ENCODE measurements at places on chromosomes 11 and 22. TPM values are rescaled to one million over a fixed set of nuclear protein-coding genes. Genes with fewer than 3 reads are reported as not detected.

Gene PYGM
- total RNA-seq = 3.6 TPM

Gene TSKU
- total RNA-seq = 15.2 TPM

Gene DAGLA
- 4.2 TPM for total RNA-seq

Gene OR4D11
- total RNA-seq = 0.66 TPM

Gene SHISA8
- total RNA-seq = 0.13 TPM

Gene SLC22A8
- total RNA-seq = 0.15 TPM

Gene CD6
- total RNA-seq = 0.63 TPM

Gene KDELR3
- total RNA-seq = 6.0 TPM
